ENCODE measurements at places on chromosomes 2 and 18. TPM values are rescaled to one million over a fixed set of nuclear protein-coding genes. Genes with fewer than 3 reads are reported as not detected.

Gene MALT1
- polyA plus RNA-seq, result 14.4 TPM

Gene TGOLN2
- 77.4 TPM for polyA plus RNA-seq

Gene RBM44
- 1.4 TPM for polyA plus RNA-seq

Gene ZNF396
- 2.8 TPM for polyA plus RNA-seq

Gene IL1R1
- polyA plus RNA-seq, result 82.9 TPM

Gene MEP1B
- 0.10 TPM for polyA plus RNA-seq

Gene RGPD4
- polyA plus RNA-seq, result 0.03 TPM

Gene ADD2
- polyA plus RNA-seq, result 6.4 TPM

Gene CNTNAP5
- polyA plus RNA-seq, result 0.01 TPM

Gene TTC21B
- polyA plus RNA-seq, result 43.9 TPM

Gene PLB1
- 2.1 TPM for polyA plus RNA-seq

Gene R3HDM1
- 31.2 TPM for polyA plus RNA-seq

Gene VPS54
- polyA plus RNA-seq, result 49.8 TPM

Gene GTF2A1L
- 0.88 TPM for polyA plus RNA-seq

Gene ZNF385B
- 7.0 TPM for polyA plus RNA-seq

Gene SIX2
- polyA plus RNA-seq, result 0.35 TPM

Gene HRH4
- 0.20 TPM for polyA plus RNA-seq

Gene CFAP53
- polyA plus RNA-seq, result 6.5 TPM

Gene DNPEP
- 48.3 TPM for polyA plus RNA-seq

Gene MOGAT1
- polyA plus RNA-seq, result not detected

Gene SMC6
- polyA plus RNA-seq, result 65.3 TPM

Gene ILKAP
- 47.1 TPM for polyA plus RNA-seq

Gene DLX1
- polyA plus RNA-seq, result not detected

Gene IL37
- polyA plus RNA-seq, result 0.42 TPM

Gene SOX11
- 39.7 TPM for polyA plus RNA-seq

Gene FAM228A
- polyA plus RNA-seq, result 1.3 TPM

Gene PUM2
- polyA plus RNA-seq, result 85.2 TPM

Gene EML6
- polyA plus RNA-seq, result 1.0 TPM

Gene ASB18
- 0.04 TPM for polyA plus RNA-seq

Gene LRRTM4
- 3.4 TPM for polyA plus RNA-seq

Gene SLC5A7
- 0.09 TPM for polyA plus RNA-seq

Gene SCN3A
- polyA plus RNA-seq, result 1.3 TPM

Gene LIMS4
- polyA plus RNA-seq, result 1.1 TPM

Gene SULT1C4
- polyA plus RNA-seq, result 87.0 TPM

Gene TMEM17
- 5.0 TPM for polyA plus RNA-seq

Gene TEX44
- 0.15 TPM for polyA plus RNA-seq

Gene RGPD3
- 0.09 TPM for polyA plus RNA-seq

Gene GPR75
- polyA plus RNA-seq, result 4.1 TPM

Gene CEBPZ
- 73.4 TPM for polyA plus RNA-seq

Gene AQP12B
- not detected for polyA plus RNA-seq

Gene TUBA3E
- polyA plus RNA-seq, result 0.09 TPM

Gene EVA1A
- polyA plus RNA-seq, result 36.4 TPM

Gene RMDN2
- polyA plus RNA-seq, result 13.0 TPM

Gene LINC00305
- polyA plus RNA-seq, result not detected

Gene PLGLB2
- polyA plus RNA-seq, result 1.1 TPM

Gene SUPT7L
- 47.6 TPM for polyA plus RNA-seq

Gene ALKAL2
- 12.6 TPM for polyA plus RNA-seq

Data from right lung (tissue), 10 donors.